ENCODE measurements at places on chromosomes 6 and 20.

DNA sequence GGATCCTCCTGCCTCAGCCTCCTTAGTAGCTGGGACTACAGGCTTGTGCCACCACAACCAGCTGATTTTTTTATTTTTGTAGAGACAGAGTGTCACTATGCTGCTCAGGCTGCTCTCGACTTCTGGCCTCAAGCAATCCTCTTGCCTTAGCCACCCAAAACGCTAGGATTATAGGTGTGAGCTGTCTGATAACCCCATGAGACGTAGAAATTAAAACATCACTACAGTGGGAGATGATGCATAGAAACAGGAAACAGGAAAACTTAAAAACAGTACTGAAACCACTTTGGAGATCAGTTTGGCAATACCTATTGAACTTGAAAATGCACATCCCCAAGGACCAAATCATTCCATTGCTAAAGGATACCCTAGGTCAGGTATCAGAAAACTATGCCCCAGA lies 10.8 kb downstream of the SENP6 start:
- no peak for ATAC-seq

- ATAC-seq, result no peak
Measured at GRCh38 chr20:36865076-36865860, 10.7 kb upstream of the TLDC2 start.

- no peak for ATAC-seq
Measured at GRCh38 chr20:5171790-5172164, 45.0 kb downstream of the CDS2 start.

GRCh38 chr20:4720041-4720976 lies 1.4 kb upstream of the PRND start:
- peak; percentile 75 for ATAC-seq

GRCh38 chr6:21751608-21752007 lies 158.1 kb downstream of the SOX4 start:
- no peak for ATAC-seq

- no peak for ATAC-seq
Measured at GRCh38 chr6:148704400-148705246, 42.2 kb upstream of the UST start.

- ATAC-seq, result peak; percentile 73
Measured at GRCh38 chr6:154653853-154654252, 79.4 kb upstream of the SCAF8 start.

DNA sequence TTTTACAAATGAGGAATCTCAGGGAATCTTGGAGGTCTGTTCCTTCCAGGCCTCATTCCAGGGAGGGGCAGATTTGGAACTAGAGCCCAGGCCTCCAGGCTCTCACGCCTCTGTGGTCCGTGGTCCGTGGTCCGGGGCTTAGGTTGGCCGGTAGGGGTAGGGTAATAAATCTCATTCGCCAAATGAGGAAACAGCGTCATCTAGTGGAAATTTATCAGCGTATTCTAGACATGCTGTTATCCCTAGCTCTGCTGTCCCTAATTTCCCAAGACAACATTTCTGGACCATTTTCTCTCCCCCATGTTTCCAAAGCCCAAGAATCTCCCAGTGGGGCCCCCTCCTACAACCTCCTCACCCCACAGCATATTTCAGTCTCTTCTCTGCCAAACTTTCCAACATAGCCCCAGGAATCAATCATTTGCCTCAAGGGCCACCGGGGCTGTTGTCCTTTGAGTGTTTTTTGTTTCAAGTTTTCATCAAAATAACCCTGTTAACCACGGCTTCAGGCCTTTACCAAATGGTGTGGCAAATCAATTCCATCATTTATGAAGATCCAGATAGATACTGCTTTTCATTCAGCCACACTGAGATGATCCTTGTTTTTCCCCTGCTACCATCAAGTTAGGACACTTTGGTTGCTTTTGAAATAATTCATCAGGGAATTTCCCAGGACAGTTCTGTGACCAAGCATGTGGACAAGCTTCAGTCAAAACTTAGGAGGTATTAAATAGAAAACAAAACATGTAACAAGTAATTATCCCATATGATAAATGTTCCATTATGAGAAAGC lies 126.8 kb downstream of the ALDH8A1 start:
- ATAC-seq, result peak; percentile 67

GRCh38 chr6:99189823-99190721 lies 159.4 kb downstream of the FAXC start:
- ATAC-seq, result no peak

GRCh38 chr6:53327017-53327395 lies 21.7 kb downstream of the ELOVL5 start:
- ATAC-seq, result no peak

- ATAC-seq, result no peak
Measured at GRCh38 chr6:75374961-75375400, 90.4 kb upstream of the TMEM30A start.

DNA sequence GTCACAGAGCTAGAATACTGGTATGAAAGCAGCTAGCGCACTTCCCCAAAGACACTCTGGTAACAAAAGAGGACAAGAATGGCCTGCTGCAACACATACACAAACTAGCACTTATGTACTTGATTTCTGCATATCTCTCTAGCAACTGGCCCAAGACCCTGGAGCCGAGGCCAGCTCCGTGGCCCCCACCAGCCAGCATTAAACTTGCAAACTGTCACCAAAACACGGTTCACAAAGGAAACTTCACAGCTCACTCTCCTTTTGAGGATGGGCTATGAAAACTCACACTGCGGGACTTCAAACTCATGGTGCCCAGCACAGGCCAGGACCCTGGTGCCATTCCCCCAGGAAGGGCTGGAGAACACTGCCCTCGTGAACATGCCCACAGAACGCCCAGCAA lies 115.9 kb upstream of the RPS6KA2 start:
- no peak for ATAC-seq
